ENCODE measurements at places on chromosomes 1 and 21.

- DNase-seq: no peak
These were observed 561.0 kb downstream of the LTN1 start for GRCh38 chr21:28431527-28432200.

- DNase-seq: no peak
These were observed 50.6 kb upstream of the NTPCR start for GRCh38 chr1:232899839-232900238.

DNA sequence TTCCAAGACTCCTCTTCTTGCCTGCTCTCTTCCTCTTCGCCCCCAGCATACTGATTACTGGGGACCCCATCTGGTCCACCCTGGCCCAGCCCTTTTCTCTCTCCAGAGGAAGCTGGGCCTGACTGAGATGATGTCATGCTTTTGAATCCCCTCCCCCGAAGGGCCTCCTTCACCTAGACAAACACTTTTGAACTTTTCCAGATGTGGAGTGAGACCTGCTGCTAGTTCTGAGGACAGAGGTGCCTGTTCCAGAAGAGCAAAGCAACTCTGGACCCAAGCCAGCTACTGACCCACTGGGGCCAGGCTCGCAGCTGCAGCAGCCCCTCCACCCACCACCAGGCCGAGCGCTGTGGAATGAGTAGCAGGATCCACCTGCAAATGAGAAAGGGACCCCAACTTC, 8.4 kb downstream of the CD34 start:
- DNase-seq: no peak

GRCh38 chr1:235683653-235684052, 34.1 kb upstream of the GNG4 start:
- DNase-seq: no peak

- DNase-seq: no peak
These were observed 121.9 kb downstream of the PTPRU start for GRCh38 chr1:29358183-29358582.

DNA sequence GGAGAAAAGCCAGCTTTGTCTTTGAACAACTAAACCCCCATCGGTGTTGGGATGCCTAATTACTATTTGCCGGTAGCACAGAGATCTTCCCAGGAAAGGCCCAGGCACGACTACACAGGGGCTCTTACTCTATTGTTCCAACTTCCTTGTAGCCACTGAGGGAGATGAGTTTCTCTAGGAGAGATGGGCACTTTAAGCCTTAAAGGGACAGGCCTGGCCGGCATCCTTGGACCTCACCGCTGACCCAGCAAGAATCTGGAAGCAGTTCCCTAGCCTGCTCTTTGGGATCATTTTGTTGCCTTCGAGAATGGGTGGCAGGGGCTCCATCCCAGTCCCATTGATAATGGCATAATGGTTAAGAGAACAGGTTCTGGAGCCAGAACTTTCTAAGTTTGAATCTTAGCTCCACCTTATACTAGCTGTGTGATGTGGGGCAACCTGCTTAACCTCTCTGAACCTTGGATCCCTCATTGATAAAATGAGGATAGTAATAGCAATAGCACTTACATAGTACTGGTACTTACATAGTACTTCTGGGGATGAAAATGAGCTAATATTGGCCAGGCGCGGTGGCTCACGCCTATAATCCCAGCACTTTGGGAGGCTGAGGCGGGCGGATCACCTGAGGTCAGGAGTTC, 239.1 kb upstream of the TMEM51 start:
- DNase-seq: no peak

GRCh38 chr1:37338658-37339057, 135.7 kb upstream of the ZC3H12A start:
- DNase-seq: peak; percentile 41

DNA sequence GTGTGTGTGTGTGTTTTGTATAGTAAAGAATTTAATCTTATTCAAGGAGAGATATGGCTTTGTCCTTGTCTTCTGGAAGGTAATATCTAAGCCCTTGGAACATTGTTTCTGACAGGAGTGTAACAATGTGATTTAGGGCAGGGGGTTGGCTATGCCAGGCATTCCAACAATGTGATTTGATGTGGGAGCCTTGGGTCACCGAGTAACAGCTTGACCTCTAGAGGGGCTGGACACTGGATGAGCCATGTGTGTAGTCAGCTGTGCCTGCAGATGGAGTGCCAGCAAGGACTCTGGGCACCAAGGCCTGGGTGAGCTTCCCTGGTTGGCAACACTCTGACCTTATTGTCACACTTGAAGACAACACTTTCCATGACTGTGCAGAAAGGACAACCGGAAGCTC, 336.1 kb upstream of the ZP4 start:
- DNase-seq: no peak

DNA sequence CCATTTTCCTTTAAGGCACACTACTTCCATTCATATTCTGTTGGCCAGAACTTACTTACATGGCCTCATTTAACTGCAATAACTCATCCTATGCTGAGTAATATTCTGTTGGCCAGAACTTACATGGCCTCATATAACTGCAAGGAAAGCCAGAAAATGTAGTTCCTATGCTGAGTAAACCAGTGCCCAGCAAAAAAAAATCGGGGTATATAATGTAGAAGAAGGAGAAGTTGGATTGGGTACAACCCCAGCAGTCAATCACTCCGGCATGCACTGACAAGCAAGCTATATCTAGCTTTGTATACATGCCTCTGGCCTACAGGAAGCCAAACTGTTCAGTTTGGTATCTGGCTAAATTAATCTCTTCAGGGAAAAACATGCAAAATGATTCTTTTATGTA, 39.4 kb upstream of the PPIH start:
- DNase-seq: no peak

DNA sequence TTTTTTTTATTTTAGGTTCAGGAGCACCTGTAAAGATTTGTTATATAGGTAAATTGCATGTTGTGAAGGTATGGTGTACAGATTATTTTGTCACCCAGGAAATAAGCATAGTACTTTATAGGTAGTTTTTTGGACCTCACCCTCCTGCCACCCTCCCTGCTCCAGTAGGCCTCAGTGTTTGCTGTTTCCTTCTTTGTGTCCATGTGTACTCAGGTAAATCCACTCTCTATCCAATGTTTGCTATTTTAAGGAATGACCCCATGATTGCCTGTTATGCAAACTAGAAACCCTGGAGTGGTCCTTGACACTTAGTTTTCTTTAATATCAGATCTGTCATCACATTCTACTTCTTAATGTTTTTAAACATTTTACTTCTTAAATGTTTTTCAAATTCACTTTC, 33.9 kb downstream of the LHX9 start:
- no peak for DNase-seq
